Osteocyte (in vitro differentiated cells): ENCODE measurements at places on chromosomes 12 and 14. TPM values are rescaled to one million over a fixed set of nuclear protein-coding genes. Genes with fewer than 3 reads are reported as not detected.

- DNase-seq, result no peak
Measured at GRCh38 chr14:66284346-66284745, 201.8 kb upstream of the CCDC196 start.

DNA sequence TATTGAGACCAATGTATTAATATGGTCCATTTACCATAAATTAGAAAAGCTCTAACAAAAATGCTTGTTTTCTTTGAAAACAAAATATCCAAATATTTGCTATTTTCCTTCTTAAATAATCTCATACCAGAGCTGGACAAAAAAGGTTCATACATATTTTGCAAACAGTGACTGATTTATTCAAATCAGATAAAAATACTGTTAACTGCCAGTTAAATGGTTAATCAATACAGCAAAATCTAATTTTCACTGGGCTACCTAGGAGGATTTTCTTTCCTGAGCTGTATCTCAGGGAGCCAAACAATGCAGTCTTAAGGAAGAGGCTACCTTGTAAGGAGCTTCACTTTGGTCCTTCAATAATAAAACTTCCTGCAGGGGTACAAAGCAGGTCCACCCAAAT lies 2.0 kb downstream of the FERMT2 start:
- DNase-seq, result no peak

The LRP1-AS gene
- total RNA-seq, result not detected in 2 replicates

DNA sequence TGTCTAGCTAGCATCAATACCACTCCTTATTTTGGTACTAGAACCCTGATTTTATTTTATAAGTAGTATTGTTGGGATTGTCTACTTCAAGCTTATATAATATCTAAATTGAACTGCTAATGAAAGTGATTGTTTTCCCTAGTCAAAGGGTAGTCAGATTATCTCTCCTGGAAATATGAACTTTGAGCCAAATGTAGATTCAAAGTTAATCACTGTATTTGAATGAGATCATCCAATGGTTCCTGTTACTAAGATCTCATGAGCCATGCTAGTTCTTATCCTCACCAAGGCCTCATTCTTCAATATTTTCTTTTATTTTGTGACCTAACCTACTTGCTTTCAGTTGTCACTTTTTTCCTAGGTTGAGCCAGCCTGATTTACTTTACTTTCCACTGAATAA lies 276.7 kb downstream of the RASSF9 start:
- DNase-seq, result no peak

The LRRC9 gene
- total RNA-seq, result not detected in 2 replicates

GRCh38 chr12:12008931-12009611 lies 61.7 kb upstream of the BCL2L14 start:
- no peak for DNase-seq

DNA sequence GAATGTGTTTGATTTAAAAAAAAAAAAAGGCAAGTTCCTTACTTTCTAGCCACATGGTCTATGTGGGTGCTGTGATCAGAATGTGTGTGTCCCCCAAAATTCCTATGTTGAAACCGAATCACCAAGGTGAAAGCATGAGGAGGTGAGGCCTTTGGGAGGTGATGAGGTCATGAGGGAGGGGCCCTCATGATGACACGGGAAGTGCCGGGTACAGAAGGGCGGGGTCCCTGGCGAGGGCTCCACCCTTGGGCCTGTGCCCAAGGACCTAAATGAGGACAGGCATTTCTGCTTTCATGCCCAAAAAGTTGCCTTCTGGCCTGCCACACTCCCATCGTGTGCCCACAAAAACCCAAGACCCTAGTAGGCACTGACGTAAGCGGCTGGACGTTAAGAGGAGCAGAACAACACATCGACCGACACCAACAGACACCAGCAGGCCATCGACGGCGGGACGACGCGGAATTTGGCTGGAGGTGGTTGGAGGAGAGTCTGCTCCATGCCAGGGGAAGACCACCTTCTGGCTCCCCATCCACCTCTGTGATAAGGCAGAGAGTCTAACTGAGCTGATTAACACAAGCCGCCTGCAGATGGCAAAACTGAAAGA lies 211.8 kb downstream of the FOXN3 start:
- DNase-seq, result no peak

- no peak for DNase-seq
Measured at GRCh38 chr14:93458234-93458633, 27.5 kb downstream of the UNC79 start.

The TAS2R13 gene
- 1.2 and 2.4 TPM in 2 replicates for total RNA-seq

The OAS3 gene
- total RNA-seq, result 0.13 TPM in 1 of 2 replicates, not detected in the other

DNA sequence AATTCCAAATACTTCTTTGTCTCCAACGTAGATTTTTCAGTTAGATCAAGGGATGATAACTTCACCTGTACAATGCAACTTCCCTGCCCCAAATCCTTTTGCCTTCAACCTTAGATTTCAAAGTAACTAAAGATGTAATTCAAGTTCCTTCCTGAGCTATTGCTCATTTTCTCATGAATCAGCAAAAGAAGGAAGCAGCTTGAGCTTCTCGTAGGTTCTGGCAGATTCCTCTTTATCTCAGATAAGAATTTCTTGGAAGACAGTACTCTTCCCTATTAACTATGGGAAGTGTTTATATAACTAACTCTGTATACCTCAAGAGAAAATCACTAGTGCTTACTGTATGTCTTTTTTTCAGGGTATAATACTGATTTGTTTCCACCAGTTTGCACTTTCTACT lies 203.8 kb downstream of the RASSF9 start:
- DNase-seq, result no peak

DNA sequence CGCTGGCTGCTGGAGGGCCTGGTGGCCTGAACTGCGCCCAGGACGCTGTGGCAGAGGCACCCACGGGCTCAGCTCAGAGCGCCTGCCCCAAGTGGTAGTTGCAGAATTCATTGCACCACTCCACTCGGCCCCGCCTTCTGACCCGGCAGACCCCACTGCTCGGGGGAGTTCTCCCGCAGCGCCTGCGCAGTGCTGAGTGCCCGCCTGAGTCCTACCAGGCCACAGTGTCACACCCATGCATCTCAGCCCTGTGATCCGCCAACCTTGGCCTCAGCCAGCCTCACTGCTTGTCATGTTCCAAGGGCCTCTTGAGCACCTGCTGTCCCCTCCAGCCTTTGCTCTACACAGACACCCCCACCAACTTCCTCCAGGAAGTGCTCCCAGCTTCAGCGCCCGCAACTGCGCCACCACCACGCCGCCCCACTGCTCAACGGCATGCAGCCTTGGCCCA lies 12.2 kb downstream of the DEGS2 start:
- DNase-seq, result no peak
